ENCODE measurements at places on chromosomes 1 and 21.

DNA sequence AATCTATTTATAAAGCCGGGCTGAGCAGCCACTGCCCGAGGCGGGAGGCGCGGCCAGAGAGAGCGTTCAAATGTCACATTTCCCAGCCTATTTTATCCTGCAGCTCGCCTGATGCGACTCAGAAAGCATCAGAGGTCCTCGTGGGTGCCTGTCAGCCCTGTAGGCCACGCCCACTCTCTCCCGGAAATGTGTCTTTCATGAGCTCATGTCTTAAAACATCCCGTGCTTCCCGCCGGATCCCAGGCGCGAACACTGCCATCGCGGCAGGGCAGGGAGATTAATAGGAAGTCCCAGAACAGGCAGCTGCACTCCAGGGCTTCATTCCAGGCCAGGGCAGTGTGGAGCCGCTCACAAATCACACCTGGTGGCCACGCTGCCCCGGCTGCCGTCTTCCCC, 117.5 kb downstream of the PRDM16 start:
- DNase-seq: no peak

DNA sequence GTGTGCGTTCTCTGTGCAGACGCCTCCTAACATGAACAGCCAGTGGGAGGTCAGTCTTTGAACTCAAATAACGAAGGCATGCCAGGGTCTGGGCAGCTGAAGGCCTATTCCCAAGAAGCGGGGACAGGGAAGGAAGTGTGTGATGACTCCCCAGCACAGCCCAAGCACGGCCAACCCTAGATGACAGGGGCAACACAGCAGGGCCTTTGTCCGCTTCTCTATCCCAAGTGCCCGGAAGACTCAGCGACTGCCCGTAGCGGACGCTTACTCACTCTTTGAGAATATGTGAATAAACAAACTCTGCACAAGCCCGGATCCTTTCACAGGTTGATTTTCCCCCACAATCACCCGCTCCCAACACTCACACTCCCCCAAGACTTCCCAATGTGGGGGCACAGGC, 11.2 kb downstream of the C1orf198 start:
- DNase-seq: no peak

DNA sequence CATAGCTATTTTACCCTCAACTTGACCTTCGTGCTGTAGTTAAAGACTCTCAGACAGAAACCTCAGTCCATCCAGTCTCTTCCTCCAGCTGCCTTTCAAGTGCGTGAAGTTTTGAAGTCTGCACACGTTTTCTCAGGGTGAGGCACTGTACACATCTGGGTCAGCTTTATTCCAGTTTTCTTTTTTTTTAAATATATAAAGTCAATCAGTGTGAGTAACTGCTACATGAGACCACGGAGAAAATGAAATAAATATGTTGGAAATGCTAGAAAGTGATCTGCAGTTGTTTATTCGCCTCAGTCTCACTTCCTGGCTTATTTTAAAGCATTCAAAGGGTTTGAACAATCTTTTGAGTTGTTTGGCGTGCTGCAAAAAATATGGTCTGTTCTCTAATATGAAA, 135.7 kb downstream of the ROR1 start:
- no peak for DNase-seq

GRCh38 chr1:4636644-4637380, 17.6 kb upstream of the AJAP1 start:
- DNase-seq: no peak

DNA sequence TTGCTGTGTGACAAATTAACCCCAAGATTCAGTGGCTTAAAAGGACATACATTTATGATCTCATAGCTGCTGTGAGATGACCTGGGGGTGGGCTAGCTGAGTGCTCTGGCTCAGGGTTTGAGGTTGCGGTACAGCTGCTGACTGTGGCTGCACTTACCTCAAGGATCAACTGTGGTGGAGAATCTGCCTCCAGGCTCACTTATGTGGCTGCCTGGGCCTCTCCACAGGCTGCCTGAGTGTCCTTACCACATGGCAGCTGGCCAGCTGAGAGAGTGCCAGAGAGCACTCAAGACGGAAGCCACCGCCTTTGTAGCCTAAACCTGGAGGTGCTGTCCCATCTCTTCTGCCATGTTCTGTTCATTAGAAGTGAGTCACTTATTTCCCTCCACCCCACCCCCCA, 5.7 kb downstream of the LRRC71 start:
- peak; percentile 95 for DNase-seq

DNA sequence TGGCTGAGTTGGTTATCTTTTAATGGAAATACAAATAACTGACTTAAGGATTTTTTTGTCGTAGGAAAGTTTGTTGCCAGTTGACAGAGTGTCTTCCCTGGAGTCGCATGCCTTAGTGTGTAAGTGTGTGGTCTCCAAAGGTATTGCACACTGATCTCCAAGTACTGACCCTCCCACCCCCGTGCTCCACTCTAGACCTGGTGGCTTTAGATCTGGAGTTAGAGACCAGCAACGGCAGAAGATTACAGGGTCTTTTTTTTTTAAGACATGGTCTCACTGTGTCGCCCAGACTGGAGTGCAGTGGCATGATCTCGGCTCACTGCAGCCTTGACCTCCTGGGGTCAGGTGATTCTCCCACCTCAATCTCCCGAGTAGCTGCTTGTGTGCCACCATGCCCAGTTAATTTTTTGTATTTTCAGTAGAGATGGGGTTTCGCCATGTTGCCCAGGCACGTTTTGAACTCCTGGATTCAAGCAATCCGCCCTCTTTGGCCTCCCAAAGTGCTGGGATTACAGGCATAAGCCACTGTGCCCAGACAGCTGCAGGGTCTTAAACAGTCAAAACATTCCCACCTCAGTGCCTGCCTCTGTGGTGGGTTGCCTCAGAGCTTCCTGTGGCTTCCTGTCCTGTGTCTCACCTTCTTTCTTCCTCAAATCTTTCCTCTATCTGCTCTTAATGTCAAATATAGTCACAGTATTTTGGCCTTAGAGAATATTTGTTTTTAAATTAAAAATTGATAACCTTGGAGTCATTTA, 6.9 kb downstream of the TRAPPC10 start:
- peak; percentile 31 for DNase-seq

- peak; percentile 58 for DNase-seq
These were observed 28.2 kb downstream of the PKP1 start for GRCh38 chr1:201311356-201312011.

- DNase-seq: no peak
These were observed 3.2 kb upstream of the TAL1 start for GRCh38 chr1:47235241-47235681.

All from myocyte (in vitro differentiated cells).